ENCODE measurements at places on chromosomes 7 and 10.

DNA sequence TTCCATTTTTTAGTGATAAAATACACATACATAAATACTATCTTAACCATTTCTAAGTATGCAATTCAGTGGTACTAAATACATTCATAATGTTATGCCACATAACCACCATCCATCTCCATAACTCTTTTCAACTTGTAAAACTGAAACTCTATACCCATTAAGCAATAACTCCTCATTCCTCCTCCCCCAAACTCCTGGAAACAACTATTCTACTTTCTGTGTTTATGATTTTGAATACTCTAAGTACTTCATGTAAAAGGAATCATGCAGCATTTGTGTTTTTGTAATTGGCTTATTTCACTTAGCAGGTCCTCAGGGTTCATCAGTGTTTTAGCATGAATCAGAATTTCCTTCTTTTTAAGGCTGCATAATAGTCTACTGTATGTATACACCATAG, 131.8 kb downstream of the TES start:
- no peak for DNase-seq

DNA sequence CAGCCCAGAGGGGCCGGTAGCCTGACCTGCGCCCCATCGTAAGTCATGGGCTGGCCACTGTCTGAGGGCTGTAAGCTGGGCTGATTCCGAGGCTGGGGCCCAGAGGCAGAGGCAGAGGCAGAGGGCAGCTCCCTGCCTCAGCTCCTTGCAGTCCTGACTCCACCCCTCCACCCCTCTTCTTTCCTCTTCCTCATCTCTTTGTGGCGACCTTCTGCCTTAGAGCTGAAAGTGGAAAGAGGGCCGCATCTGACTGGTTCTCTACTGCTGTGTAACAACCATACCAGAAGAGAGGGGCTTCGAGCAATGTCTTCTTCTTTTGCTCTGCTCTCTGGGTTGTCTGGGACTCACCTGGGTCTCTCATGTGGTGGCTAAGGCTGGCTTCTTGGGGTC, 179.1 kb downstream of the RPS24 start:
- DNase-seq = no peak

GRCh38 chr10:44517635-44518034, 132.7 kb upstream of the CXCL12 start:
- no peak for DNase-seq

DNA sequence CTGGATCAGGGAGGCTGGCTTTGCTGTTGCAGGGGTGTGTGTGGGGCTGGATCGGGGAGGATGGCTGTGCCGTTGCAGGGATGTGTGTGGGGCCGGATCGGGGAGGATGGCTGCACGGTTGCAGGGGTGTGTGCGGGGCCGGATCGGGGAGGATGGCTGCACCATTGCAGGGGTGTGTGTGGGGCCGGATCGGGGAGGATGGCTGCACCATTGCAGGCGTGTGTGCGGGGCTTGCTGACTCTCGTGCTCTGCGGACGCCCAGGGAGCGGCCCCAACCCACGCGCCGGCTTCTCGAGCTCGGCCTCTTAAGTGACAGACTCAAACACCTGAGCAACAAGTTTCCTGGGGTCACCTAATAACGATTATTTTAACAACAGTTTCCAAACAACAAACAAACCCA, 518.2 kb downstream of the DNAJB6 start:
- no peak for DNase-seq

- no peak for DNase-seq
Measured at GRCh38 chr10:123103944-123104343, 31.8 kb upstream of the HMX3 start.

DNA sequence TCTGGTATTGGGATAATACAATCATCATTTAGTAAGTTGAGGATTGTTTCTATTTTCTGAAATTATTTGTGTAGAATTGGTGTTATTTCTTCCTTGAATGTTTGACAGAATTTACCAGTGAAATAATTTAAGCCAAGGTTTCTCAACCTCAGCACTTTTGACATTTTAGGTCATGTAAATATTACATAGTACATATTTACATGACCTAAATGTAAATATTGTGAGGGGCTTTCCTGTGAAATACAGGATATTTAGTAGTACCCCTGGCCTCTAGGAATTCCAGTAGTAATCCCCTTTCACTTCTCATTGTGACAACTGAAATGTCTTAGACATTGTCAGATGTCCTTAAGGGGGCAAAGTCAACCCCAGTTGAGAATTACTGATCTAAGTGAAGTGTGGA, 59.8 kb downstream of the TBC1D12 start:
- no peak for DNase-seq

- DNase-seq = no peak
Measured at GRCh38 chr7:108684629-108685028, 115.0 kb downstream of the DNAJB9 start.

DNA sequence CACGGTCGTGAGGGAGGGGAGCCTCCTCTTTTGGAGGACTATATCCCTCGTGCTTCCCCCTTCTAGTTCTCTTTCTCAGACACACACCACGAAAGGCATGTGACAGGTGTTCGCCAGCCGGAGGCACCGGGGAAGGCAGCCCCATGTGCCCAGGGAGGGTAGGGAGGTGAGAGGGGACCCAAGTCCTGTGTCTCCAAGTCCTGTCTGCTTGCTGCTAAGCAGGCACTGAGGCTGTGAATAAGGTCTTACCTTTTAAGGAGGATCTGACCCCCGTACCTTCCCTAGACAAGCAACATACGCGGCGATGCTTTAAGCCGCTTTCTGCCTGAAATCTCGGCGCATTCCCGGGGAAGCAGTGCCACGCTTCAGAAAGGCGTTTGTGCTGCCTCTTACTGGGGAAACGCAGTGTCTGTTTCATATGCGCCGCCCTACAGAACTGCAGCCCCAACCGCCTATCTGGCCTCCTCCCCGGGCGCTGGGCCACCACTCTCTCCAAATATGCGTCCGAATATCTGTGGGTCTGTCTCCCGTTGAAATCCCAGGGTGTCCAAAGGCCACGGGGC, 770 bp downstream of the PLXNA4 start:
- no peak for DNase-seq

Data from stimulated activated CD8-positive, alpha-beta memory T cell treated with anti-CD3 and anti-CD28 coated beads, Interleukin-7, amount 100 ng/mL, for 48 hours (primary cell).